ENCODE measurements at places on chromosomes 12 and 14.

GRCh38 chr14:54610051-54610977, 43.4 kb downstream of the SAMD4A start:
- no peak for DNase-seq

- no peak for DNase-seq
Observed at GRCh38 chr12:113990250-113991223, 24.4 kb upstream of the RBM19 start.

DNA sequence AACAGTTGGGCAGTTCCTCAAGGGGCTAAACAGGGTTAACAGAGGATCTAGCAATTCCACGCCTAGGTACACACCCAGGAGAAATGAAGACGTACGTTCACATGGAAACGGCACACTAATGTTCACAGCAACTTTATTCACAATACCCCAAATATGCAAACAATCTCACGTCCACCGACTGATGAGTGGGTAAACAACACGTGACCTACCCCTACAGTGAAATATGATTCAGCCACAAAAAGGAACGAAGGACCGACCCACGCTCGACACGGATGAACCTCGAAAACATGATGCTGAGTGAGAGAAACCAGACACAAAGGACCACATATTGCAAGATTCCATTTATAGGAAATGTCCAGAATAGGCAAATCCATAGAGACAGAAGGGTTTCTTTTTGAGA, 112.7 kb downstream of the NCOR2 start:
- DNase-seq: no peak

DNA sequence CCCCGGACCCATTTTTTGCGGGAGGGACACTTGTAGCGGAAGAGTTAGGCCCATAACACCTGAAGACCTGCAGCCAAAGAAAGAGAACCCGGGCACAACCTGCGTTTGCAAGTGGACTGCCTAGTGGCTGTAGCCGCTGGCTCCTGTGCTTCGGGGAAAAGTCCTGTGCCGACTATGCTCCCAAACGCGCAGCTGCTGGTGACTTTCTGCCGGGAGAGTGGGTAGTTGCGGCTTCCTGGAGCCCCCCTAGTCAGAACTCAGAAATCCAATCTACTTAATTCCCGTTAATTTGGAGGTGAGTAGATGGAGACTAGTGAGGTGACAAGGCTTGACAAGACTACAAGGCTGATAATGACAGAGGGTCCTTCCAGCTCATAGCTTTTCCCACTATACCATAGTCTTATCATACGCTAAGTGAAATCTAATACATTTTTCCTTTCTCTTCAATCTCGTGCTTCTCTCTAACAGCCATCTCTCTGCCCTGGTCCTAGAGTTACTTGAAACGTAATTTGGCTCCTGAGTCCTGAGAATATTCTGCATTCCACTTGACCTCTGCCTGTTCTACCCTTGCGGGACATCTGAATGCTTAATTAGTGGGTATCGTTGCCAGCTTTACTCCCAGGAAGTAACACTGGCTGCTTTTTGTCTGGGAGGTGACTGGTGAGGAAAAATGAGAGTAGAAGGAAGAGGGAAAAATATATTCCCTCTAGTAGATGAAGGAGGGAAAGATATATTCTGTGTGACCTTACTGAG, 556 bp downstream of the MTHFD1 start:
- no peak for DNase-seq

DNA sequence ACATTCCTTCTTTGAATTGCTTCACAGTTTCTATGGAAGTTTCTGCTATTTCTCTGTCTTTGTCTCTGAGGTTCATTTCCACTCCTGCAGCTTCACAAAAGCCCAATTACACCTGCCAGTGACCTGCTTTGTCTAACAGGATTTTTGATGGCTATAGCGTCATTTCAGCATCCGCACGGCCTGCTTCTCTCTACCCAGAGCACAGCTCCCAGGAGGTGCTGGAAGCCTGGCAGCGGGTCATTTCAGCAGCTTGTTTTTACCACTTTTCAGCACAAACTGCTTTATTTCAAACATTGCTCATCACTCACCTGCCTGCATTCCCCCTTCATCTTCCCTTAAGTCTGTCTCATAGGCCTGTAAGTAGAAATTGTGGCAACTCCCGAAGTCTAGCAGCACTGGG, 434.5 kb upstream of the GARIN6 start:
- no peak for DNase-seq

DNA sequence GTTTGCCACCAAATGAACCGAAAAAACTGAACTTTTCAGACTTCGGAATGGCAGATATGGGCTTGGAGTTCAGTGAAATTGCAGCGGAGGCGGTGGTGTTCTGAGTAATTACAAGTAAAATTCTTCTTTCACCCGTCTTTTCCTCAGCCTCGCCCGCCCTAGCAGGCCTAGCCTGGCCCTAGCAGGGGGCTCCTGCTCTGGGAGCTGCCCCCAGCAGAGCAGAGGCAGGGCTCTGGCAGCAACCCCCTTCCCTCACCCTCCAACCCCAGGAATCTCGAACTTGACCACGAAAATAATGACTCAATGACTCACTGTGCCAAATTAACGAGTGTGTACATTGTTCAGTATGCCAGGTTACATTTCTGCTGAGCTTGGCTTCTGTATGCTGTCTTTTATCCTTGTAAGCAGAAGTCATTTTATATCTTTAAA, 1.1 kb downstream of the PAPLN start:
- no peak for DNase-seq

GRCh38 chr14:78614593-78614992, 444.4 kb downstream of the NRXN3 start:
- no peak for DNase-seq

DNA sequence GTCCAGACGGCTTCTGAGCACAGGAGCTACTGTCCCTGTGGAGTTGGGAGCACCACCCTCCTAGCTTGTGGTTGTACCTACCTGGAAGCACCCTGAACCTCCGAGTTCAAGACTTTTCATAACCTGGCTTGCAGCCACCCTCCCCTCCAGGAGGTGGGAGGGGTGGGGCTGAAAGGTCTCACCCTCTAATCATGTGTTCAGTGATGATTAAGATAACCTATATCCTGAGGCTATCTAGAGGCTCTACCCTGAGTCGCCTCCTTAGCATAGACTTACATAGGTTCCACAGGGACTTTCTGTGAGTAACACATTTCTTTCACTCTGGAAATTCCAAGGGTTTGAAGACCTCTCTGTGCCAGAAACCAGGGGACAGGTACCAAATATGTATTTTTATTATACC, 146.5 kb downstream of the CFAP54 start:
- DNase-seq: no peak

DNA sequence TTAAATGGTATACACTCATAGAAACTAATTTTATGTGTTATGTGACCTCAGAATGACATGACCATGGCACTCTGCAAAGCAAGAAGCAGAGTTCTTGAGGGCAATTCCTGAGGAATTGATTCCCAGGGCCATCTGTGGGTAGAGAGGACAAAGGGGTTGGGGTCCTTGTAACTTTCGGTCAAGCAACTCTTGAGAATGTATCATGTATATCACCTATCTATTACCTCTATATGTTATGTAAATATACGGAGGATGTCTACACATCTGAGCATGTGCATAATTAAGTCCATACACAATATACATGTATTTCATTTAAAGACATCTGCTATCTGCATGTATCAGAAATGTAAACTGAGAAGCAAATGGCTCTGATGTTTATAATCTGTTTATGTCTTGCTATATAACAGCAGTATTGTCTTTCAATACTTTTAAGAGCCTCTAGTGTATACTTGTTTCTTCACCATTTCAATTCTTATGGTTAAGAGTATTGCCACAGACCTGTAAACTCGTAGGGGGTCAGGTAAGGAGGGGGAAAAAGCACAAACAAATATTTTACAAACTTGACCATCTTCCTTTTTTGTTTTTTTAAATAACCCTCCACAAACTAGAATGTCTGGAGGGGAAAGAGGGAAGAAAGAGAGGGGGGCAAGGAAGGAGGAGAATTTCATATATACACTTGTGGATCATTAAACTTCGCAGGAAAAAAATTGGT, 4.5 kb downstream of the FOXA1 start:
- DNase-seq: no peak

GRCh38 chr12:71556875-71557274, 106.8 kb downstream of the ZFC3H1 start:
- peak; percentile 70 for DNase-seq

GRCh38 chr12:101746196-101746595, 6.9 kb upstream of the SYCP3 start:
- DNase-seq: no peak

DNA sequence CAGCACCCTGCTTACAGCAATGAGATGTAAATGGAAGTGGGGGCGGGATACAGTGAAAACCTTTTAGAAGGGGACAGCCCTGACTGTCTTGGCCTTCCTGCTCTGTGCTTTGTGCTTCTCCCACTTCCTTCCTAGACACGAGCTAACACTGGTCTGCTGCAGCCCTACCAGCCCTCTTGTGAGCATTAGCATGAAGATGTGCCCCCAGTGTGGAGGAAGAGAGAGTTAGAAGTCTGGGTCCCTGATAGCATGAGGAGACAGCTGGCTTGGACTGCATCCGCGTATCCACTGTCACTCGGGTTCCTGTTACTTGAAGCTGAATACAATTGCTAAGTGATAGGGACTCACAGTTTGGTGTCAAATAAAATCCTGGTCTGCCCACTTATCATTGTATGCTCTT, 248.1 kb upstream of the SOX5 start:
- no peak for DNase-seq

DNA sequence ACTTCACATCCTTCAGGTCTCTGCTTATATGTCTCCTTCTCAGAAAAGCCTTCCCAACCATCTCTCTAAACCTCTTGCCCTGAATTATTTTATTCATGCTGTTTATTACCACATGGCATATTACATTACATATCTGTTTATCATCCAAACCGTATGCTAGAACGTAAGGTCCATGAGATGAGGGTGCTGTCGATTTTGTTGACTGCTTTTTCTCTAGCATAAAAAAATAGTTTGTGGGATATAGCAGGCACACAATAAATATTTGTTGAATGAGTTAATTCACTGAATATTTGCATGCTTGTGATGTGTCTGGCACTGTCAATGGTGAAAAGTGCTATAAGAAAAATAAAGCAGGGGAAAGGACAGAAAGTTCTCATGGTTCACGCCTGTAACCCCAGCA, 22.9 kb downstream of the SAMD4A start:
- DNase-seq: no peak

- no peak for DNase-seq
Observed at GRCh38 chr14:81946375-81946774, 412.7 kb upstream of the SEL1L start.

DNA sequence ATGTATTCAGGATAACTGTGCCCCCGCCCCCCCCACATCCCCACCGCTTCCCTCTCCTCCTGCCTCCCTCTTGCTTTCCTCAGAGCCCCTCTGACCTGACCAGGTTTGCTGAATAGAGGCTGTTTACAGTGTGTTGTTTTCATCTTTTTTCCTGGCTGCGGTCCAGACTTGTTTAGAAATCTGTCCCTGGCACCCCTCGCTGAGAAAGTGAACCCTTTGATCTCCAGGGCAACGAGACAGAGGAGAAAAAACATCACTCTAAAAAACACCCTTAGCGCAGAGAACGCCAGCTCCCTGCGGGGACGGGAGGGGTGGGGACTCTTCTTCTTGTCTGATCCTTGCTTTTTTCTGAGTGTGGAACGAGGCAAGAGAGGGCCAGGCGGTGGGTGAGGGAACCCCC, 22.5 kb downstream of the SDS start:
- DNase-seq: no peak

GRCh38 chr12:62977418-62977817, 42.5 kb upstream of the PPM1H start:
- no peak for DNase-seq

DNA sequence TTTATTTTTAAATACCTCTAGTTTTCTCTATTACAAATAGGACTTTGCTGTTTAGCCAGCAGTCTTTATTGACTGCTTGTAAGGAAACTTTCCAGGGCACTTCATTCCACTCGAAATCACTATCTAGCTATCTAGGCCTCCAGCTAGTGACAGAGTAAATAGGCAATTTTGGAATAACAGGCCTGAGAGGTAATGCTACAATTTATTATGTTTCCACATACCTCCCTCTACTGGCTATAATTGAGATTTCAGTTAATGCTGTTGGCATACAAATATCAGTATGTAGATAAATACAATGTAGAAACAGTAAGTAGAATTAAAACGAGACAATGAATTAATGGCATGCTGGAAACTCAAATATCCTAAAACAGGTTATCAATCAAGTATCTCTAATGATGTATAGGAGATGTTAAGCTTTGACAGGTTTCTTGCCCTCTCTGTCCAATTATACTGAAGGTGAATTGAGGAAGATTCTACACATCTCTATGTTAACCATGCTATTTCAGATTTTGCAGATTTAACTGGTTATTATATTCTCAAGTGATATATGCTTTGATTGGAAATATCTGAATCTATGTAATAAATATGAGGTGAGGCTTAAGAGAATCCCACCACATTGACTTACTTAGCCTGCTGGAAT, 7.2 kb downstream of the DTD2 start:
- DNase-seq: no peak

- DNase-seq: no peak
Observed at GRCh38 chr14:59905188-59905587, 14.8 kb upstream of the LRRC9 start.

DNA sequence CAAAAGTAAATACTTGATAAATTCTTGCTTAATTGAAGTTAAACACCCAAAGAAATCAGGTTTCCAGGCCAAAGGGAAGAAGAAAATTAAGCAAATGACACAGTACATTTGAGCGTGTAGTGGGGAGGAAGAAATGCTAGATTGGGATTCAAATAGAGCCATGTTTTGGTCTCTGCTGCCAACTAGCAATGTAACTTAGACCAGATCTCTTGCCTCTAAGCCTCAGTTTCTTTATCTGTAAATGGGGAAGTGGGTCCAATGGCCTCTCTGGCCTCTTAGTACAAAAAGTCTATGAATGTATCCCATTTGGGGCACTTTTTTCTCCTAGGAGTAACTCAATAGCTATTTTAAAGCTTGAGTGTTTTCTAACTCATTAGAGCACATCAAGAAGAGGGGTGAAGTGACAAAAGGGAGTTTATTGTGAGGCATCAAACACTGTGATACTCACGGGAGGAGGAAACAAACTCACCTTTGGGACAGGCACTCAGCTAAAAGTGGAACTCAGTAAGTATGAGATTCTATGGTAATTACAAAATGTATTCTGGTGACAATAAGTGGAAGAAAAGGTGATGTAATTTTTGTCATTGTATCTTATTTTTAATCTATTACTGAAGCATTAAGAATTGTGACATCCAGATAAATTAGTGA, 55.8 kb downstream of the DAD1 start:
- no peak for DNase-seq

GRCh38 chr12:117439531-117440001, 78.1 kb upstream of the NOS1 start:
- DNase-seq: no peak

GRCh38 chr12:57894399-57895292, 46.7 kb upstream of the ATP23 start:
- DNase-seq: no peak

GRCh38 chr12:48774516-48774915, 14.4 kb downstream of the ADCY6 start:
- no peak for DNase-seq

GRCh38 chr14:60756847-60757246, 22.3 kb downstream of the MNAT1 start:
- no peak for DNase-seq

DNA sequence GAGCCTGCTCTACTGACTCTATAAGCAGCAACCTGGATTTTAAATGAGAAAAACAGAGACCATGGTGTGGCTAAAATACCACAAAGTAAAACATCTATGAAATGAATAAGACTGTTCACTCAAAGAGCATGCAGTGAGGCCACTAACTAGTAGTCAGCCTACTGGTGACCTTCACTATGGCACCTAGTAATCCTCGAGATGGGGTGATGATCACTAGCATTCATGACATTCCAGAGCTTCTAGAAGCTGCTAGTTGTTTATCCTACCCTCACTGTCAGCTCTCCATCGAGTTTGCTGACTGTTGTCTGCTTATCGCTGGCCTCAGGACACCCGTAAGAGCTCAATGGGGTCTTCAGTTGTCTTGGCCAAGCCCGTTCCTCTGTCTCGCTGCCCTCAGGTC, 13.7 kb downstream of the SPTB start:
- no peak for DNase-seq
